ENCODE measurements at places on chromosomes 11 and 22. TPM values are rescaled to one million over a fixed set of nuclear protein-coding genes. Genes with fewer than 3 reads are reported as not detected.

Gene ABCG4
- 2.8 TPM for polyA plus RNA-seq

Gene KCNJ11
- polyA plus RNA-seq: 0.32 TPM

Gene SYT7
- polyA plus RNA-seq: 1.3 TPM

DNA sequence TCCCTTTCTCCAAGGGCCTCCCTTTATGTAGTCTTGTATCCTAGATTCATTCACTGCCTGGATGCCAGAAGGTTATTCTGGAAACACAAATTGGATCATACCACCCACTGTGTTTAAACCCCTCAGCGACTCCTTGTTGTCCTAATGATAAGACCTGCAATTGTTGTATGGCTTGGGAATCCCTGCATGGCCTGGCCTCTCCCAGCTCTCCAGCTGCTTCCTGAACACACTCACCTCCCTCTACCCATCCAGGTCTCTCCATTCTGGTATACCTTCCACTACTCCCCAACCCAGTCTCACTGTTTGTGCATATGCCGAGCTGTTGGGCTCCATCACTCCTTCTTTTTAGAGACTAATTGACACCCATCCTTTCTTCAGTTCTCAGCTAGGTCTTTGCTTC is 124.3 kb upstream of the ALX4 start:
- no peaks in the 10 kb centered on the region for H3K36me3 ChIP-seq
- DNase-seq: no peak
- H3K27ac ChIP-seq: no peak overlapping the region
- peaks cover 2% of the 10 kb centered on the region for H3K27me3 ChIP-seq

DNA sequence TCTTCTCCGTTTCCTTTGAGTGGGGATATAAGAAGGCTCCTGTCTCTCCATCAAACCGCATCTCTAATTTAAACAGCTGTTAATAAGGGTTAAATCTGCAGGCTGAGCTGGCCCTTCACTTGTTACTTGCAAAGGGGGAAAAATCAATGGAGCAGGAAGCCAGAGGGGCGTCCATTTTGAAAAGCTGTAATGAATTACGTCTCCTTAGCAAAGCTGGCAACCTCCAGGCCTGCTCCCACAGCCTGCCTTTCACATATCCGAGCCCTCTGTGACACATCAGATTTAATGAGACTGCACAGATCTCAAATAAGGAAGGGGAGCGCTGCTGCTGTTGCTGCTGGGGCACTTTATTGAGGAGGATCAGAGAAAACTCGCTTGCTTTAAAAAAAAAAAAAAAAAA is 320.8 kb downstream of the BLID start:
- no peak for DNase-seq
- H3K4me1 ChIP-seq: no peaks in the 10 kb centered on the region
- no peaks in the 10 kb centered on the region for H3K36me3 ChIP-seq

- no peaks in the 10 kb centered on the region for H3K27me3 ChIP-seq
- H3K36me3 ChIP-seq: peaks cover 8% of the 10 kb centered on the region
- no peak overlapping the region for H3K27ac ChIP-seq
- DNase-seq: no peak
- H3K4me1 ChIP-seq: no peaks in the 10 kb centered on the region
These were observed 11.0 kb upstream of the AMBRA1 start for GRCh38 chr11:46604796-46605195.

GRCh38 chr11:71154261-71154805 is 98.0 kb downstream of the SHANK2 start:
- H3K27ac ChIP-seq: no peak overlapping the region
- H3K4me1 ChIP-seq: no peaks in the 10 kb centered on the region
- no peaks in the 10 kb centered on the region for H3K27me3 ChIP-seq
- no peaks in the 10 kb centered on the region for H3K36me3 ChIP-seq

DNA sequence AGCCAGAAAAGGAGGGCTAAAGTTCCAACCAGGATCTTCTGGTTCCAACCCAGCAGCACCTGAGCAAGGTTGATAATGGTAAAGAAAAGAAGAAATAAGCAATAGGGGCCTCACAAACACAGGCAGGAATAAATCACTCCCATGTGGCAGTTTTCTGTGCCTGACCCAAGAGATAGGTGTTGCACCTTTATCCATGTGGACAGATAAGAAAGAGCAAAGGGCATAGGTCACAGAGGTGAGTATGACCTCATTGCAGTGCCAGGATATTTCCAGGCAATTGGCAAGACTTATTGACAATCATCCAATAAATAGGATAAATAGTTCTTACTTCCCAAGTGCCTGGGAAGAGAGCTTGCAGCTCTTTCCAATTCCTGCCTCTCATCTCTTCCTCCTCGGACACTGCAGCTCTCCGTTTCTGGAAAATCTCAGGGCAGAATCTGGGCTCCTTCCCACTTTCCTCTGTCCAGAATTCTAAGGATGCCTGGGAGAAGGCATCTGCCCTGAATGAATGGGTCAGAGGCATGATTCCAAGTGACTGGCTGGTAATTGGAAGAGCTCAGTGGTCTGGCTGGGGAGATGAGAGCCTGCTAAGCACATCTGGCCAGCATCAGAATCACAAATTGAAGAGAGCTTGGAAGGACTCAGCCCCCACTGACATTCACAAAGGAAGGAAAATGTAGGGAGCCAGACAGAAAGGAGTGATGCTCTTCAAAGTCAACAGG is 14.5 kb upstream of the LRRC55 start:
- no peak overlapping the region for H3K4me3 ChIP-seq
- no peak overlapping the region for H3K27ac ChIP-seq
- no peaks in the 10 kb centered on the region for H3K36me3 ChIP-seq
- DNase-seq: no peak
- H3K27me3 ChIP-seq: no peaks in the 10 kb centered on the region

Data from thymus (tissue), 14 donors.